ENCODE measurements at places on chromosomes 13 and 19. TPM values are rescaled to one million over a fixed set of nuclear protein-coding genes. Genes with fewer than 3 reads are reported as not detected.

MCOLN1 gene
- total RNA-seq: 12.6 TPM

TICAM1 gene
- 18.6 TPM for total RNA-seq

ACP7 gene
- total RNA-seq: not detected

PRTN3 gene
- total RNA-seq: not detected

SMIM17 gene
- total RNA-seq: not detected

RNF17 gene
- not detected for total RNA-seq

ZNF91 gene
- total RNA-seq: 80.0 TPM

CCDC122 gene
- total RNA-seq: 0.45 TPM

CCL25 gene
- 6.0 TPM for total RNA-seq

CD33 gene
- 16.0 TPM for total RNA-seq

WTIP gene
- total RNA-seq: 0.43 TPM

ZNF563 gene
- 3.7 TPM for total RNA-seq

GPR183 gene
- 16.7 TPM for total RNA-seq

PNMA8B gene
- total RNA-seq: 0.24 TPM

C5AR2 gene
- 0.84 TPM for total RNA-seq

MAMSTR gene
- 1.4 TPM for total RNA-seq

PRR19 gene
- 0.39 TPM for total RNA-seq

ZNF221 gene
- 1.2 TPM for total RNA-seq

FCHO1 gene
- 85.4 TPM for total RNA-seq

KLHL1 gene
- not detected for total RNA-seq

SHISA7 gene
- total RNA-seq: not detected

CAPN12 gene
- total RNA-seq: 10.2 TPM

ZNF575 gene
- 6.9 TPM for total RNA-seq

PALM3 gene
- total RNA-seq: not detected

YIF1B gene
- total RNA-seq: 54.9 TPM

CGB8 gene
- not detected for total RNA-seq

KLK6 gene
- not detected for total RNA-seq

ZNF254 gene
- 10.4 TPM for total RNA-seq

ZNF480 gene
- total RNA-seq: 16.3 TPM

PSG1 gene
- total RNA-seq: not detected
